ENCODE measurements at places on chromosomes 5 and 9.
A peak's percentile ranks its signal among the peaks of the same experiment; 100 is the strongest.

- peak; percentile 65 for DNase-seq
Observed at GRCh38 chr9:127899128-127899943, at the start of gene ST6GALNAC6. Gene ST6GALNAC6 (minus strand): TSS chr9:127899603. CDS start chr9:127897981, 1,622 bp downstream.

- no peak for DNase-seq
Observed at GRCh38 chr9:108889649-108890067, 27.6 kb downstream of the ACTL7A start.

- no peak for DNase-seq
Observed at GRCh38 chr5:30069441-30070263, 1123.8 kb upstream of the CDH6 start.

DNA sequence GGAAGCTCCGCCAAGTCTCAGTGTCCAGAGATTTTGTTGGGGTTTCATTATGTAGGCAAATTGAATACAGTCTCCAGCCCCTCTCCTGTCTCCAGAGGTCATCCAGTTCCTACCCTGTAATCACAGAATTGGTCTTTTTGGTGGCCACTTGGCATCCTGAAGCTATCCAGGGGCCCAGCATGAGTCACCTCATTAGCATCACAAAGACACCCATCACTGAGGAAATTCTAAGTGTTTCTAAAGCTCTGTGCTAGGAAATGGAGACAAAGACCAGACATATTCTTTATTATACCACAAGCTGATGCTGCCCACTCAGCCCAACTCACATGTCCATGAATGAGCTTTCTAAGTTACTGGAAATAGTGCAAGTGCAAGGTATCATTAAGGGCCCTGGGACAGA lies 229.9 kb downstream of the DOCK8 start:
- no peak for DNase-seq

Data from activated CD4-positive, alpha-beta T cell treated with anti-CD3 and anti-CD28 coated beads, Interleukin-2, amount 50 U/mL, for 1 hour (primary cell).